Camera-type eye (tissue), 1 donor: ENCODE measurements at places on chromosomes 16 and 17. TPM values are rescaled to one million over a fixed set of nuclear protein-coding genes. Genes with fewer than 3 reads are reported as not detected.

The NOD2 gene
- total RNA-seq = 2.3 TPM

The SPDYE4 gene
- total RNA-seq = not detected

The OR4D1 gene
- not detected for total RNA-seq

The PYDC1 gene
- total RNA-seq = not detected

The AP1G1 gene
- 136 TPM for total RNA-seq

The EVPLL gene
- 0.33 TPM for total RNA-seq

The ADAMTS18 gene
- 49.5 TPM for total RNA-seq

The SCGB1C2 gene
- not detected for total RNA-seq

The EPOP gene
- total RNA-seq = 1.1 TPM

The CLDN9 gene
- not detected for total RNA-seq

The ITGAL gene
- 3.8 TPM for total RNA-seq

The PPM1E gene
- total RNA-seq = 32.9 TPM

The MFAP4 gene
- 84.2 TPM for total RNA-seq

The NLRC3 gene
- total RNA-seq = 0.71 TPM

The CACNG5 gene
- total RNA-seq = 64.4 TPM

The TELO2 gene
- 26.3 TPM for total RNA-seq

The TBC1D3B gene
- total RNA-seq = 4.7 TPM

The TBC1D24 gene
- total RNA-seq = 46.5 TPM

The ATP2A3 gene
- 10.7 TPM for total RNA-seq

The C1QTNF1 gene
- 16.8 TPM for total RNA-seq

The NACA2 gene
- not detected for total RNA-seq

The CHST5 gene
- total RNA-seq = 1.6 TPM

The CDH1 gene
- 15.0 TPM for total RNA-seq

The SLC52A1 gene
- total RNA-seq = not detected

The PHOSPHO1 gene
- 6.4 TPM for total RNA-seq

The RHBDL3 gene
- 35.6 TPM for total RNA-seq

The TSPAN10 gene
- total RNA-seq = 39.1 TPM
